ENCODE measurements at places on chromosomes 11 and 22. TPM values are rescaled to one million over a fixed set of nuclear protein-coding genes. Genes with fewer than 3 reads are reported as not detected.

DNA sequence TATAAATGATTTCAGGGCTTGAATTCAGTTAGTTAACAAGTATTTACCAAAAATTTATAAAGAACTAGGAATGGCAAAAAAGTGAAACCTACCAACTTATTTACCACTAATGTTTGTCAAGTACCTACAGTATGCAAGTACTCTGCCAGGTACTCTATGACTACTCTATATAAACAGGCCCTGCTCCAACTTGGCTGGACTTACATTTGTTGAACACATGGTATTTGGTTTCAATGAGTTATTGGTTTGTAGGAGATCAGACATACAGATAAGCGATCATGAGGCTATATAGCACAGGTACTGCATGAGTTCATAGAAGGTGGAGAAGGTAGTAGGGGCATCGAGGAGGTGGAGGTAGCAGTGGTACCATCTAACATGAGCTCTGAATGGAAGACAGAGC is 159.9 kb upstream of the PDGFD start:
- no peak overlapping the region for H3K4me3 ChIP-seq
- no peak overlapping the region for H3K27ac ChIP-seq
- DNase-seq, result no peak
- H3K4me1 ChIP-seq, result peaks cover 5% of the 10 kb centered on the region
- H3K36me3 ChIP-seq, result no peaks in the 10 kb centered on the region

DNA sequence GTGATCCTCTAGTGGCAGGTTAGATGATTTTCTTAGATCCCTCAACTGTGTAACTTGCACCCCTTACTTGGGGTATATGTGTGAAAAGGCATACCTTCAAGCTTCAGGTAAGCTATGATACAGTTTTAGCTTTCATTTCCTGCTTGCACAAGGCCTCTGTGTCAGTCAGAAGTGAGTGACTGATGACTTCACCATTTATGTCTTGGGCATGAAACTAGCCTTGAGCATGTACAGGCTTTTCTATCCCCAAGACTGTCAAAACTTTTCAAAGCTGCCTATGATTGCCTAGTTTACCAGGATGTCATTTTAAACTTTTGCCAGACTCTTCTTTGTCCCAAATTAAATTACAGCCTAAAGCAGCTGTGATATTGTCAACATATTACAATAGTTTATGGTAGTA is 286.1 kb upstream of the CNTN5 start:
- H3K27me3 ChIP-seq, result no peaks in the 10 kb centered on the region
- H3K36me3 ChIP-seq, result no peaks in the 10 kb centered on the region
- H3K4me1 ChIP-seq, result no peaks in the 10 kb centered on the region
- DNase-seq, result no peak

DNA sequence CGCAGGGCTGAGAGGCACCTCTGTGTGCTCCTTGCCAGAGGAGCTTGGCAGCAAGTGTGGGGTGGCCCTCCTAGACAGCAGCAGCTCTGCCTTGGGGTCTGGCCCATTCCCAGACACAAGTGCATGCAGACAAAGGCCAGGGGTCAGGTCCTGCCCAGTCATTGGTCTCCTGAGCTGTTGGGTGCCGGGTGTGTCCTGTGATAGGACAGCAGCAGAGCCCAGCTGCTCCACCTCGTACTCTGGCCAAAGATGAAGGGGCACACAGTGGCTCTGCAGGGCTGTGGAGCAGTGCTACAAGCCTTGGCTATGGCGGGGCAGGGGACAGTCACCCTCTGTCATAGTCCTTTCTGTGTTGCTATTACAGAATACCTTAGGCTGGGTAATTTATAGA is 17.3 kb upstream of the OSBPL5 start:
- DNase-seq, result peak; percentile 63
- no peaks in the 10 kb centered on the region for H3K27me3 ChIP-seq
- no peaks in the 10 kb centered on the region for H3K36me3 ChIP-seq
- H3K4me3 ChIP-seq, result no peak overlapping the region

- H3K27ac ChIP-seq, result no peak overlapping the region
- peaks cover 5% of the 10 kb centered on the region for H3K36me3 ChIP-seq
- H3K4me3 ChIP-seq, result no peak overlapping the region
- H3K27me3 ChIP-seq, result no peaks in the 10 kb centered on the region
- no peaks in the 10 kb centered on the region for H3K4me1 ChIP-seq
These were observed 43.6 kb downstream of the COA4 start for GRCh38 chr11:73833067-73833466.

The OR5T3 gene
- total RNA-seq, result not detected

DNA sequence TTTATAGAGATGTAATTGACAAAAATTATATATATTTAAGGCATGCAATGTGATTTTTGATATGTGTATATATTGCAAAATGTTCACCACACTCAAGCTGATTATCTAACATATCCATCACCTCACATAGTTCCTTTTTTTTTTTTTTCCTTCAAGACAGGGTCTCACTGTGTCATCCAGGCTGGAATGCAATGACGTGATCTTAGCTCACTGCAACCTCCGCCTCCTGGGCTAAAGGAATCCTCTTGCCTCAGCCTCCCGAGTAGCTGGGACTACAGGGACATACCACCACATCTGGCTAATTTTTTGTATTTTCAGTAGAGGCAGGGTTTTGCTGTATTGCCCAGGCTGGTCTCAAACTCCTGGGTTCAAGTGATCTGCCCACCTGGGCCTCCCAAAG is 65.1 kb upstream of the SLC35C1 start:
- no peak for DNase-seq
- no peaks in the 10 kb centered on the region for H3K36me3 ChIP-seq
- H3K27ac ChIP-seq, result no peak overlapping the region
- no peak overlapping the region for H3K4me3 ChIP-seq
- H3K27me3 ChIP-seq, result no peaks in the 10 kb centered on the region

The BRSK2 gene
- 0.55 TPM for total RNA-seq

- H3K27ac ChIP-seq, result peak overlapping the region; percentile 90
- no peak overlapping the region for H3K4me3 ChIP-seq
- DNase-seq, result no peak
These were observed 17.5 kb downstream of the MN1 start for GRCh38 chr22:27784120-27784475.

GRCh38 chr11:102806296-102806695 is 8.3 kb upstream of the MMP1 start:
- H3K36me3 ChIP-seq, result no peaks in the 10 kb centered on the region
- DNase-seq, result no peak
- H3K4me3 ChIP-seq, result no peak overlapping the region
- H3K27ac ChIP-seq, result no peak overlapping the region

The GDPD4 gene
- not detected for total RNA-seq

- no peak overlapping the region for H3K4me3 ChIP-seq
- no peaks in the 10 kb centered on the region for H3K4me1 ChIP-seq
- H3K36me3 ChIP-seq, result no peaks in the 10 kb centered on the region
These were observed 73.2 kb downstream of the GGTLC2 start for GRCh38 chr22:22717664-22718063.

The LDHAL6A gene
- not detected for total RNA-seq

The NXPE2 gene
- total RNA-seq, result 0.19 TPM

GRCh38 chr11:65017937-65018336 is 4.0 kb downstream of the ARL2 start:
- H3K36me3 ChIP-seq, result no peaks in the 10 kb centered on the region
- no peak overlapping the region for H3K4me3 ChIP-seq
- DNase-seq, result no peak
- H3K4me1 ChIP-seq, result no peaks in the 10 kb centered on the region
- H3K27me3 ChIP-seq, result no peaks in the 10 kb centered on the region
